ENCODE measurements at places on chromosomes 2 and 18. TPM values are rescaled to one million over a fixed set of nuclear protein-coding genes. Genes with fewer than 3 reads are reported as not detected.

DNA sequence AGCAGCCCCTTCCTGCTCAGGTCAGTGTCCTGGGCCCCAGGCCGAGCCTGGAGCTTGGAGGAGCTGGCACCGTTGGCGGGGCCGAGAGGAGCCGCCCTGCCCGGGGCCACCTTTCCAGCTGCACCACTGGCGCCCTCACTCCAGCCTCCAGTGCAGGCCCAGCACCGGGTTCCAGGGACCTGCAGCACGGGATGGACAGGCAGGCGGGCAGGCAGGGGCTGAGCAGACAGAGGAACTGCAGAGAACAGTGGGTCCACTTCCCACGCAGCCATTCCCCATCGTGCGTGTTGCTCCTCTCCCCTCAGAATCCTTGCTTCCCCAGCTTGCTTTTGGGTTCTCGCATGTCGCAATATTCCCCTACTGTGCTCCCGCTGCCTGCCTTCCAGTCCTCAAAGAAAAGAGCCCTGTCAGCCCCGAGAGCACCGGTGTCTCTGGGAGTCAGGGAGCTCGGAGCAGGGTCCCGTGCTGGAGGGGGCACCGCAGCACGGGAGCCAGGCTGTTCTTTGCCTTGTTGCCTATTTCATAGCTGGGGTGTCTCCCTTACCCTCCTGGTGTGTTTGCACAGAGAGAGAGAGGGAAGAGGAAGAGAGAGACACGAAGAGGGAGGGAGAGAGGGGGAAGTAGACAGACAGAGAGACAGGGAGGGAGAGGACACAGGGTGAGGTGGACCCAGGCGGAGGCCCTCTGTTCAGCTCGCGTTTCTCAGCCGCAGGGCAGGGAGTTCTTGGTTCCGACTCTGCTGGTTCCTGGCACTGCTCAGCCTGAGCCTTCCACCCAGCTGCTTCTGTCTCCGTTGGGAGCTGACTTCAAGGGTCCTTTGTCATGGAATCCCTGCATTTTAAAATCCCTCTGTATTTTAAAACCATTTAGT lies 126.0 kb downstream of the MBP start:
- no peak for DNase-seq

DNA sequence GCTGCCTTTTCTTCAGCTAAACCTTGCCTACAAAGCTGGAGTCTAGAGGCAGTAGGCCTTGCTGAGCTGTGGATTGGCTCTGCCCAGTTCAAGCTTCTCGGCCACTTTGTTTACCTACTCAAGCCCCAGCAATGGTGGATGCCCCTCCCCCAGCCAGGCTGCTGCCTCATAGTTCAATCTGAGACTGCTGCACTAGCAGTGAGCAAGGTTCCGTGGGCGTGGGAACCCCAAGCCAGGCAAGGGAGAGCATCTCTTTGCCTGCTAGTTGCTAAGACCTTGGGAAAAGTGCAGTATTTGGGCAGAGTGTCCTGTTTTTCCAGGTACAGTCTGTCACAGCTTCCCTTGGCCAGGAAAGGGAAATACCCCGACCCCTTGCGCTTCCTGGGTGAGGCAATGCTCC lies 68.9 kb downstream of the VAPA start:
- DNase-seq: no peak

The EVX2 gene
- total RNA-seq: not detected

- no peak for DNase-seq
Observed at GRCh38 chr18:12491611-12492435, 84.1 kb downstream of the PRELID3A start.

GRCh38 chr18:22337306-22337705 lies 80.4 kb downstream of the CTAGE1 start:
- DNase-seq: no peak

The FHOD3 gene
- total RNA-seq: not detected

GRCh38 chr2:37926635-37927034 lies 1.5 kb downstream of the RMDN2 start:
- no peak for DNase-seq

GRCh38 chr2:189698020-189698887 lies 23.8 kb downstream of the ANKAR start:
- peak; percentile 35 for DNase-seq

The COL5A2 gene
- 0.60 TPM for total RNA-seq

DNA sequence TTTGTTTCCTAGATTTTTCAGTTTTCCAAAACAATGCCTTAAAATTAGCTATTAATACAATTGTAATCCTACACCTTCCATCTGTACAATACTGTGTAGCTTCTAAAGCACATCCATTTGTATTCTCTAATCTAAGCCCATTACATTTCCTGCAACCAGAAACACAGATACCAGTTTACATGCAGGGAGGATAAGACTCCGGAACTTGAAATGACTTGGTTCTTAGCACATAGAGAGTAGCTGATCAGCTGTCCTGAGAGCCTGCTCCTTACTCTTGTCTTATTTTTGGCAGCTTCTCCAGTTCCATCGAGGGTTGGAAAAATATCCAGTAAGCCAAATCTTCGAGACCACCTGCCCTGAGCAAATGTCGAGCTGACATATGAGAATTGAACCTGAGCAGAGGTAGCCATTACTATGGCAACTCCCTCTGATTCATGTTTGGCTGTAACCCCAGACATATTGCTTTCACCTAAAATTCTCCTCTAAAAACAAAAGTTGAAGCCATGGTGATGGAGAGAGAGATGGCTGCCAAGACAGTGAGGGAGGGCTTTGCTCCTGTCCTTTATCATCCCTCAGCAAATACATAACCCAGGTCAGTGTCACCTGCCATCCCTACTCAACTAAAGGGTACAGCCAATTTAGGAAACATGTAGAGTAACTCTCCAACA lies 542.8 kb downstream of the IRS1 start:
- DNase-seq: no peak

The PSMA8 gene
- total RNA-seq: 1.9 TPM

DNA sequence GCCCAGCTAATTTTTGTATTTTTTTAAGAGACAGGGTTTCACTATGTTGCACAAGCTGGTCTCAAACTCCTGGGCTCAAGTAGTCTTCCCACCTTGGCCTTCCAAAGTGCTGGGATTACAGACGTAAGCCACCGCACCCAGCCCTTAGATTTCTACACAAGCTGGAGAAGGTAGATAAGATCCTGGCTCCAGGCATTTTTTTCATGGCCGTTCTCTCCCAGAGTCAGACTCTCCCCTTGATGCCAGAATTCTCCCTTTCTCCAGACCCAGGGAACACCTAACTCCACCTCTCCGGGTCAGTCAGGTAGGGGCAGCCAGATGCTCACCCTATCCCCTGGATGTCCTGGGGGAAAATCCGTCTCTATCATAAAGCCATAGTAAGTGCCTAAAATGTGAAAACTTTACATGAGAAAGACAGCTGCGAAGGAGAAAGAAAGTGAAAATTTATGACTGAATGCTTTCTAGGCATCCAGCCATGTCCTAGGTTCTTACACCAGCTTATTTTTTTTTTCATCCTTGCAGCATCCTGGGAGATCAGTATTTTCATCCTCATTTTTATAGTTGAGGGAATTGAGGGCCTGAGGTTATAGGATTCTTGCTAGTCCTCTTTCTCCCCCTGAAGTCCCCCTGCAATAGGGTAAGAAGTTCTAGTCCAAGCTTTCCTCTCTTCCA lies 16.3 kb downstream of the SIX3 start:
- DNase-seq: no peak

- no peak for DNase-seq
Observed at GRCh38 chr2:120390381-120391055, 44.6 kb downstream of the INHBB start.

DNA sequence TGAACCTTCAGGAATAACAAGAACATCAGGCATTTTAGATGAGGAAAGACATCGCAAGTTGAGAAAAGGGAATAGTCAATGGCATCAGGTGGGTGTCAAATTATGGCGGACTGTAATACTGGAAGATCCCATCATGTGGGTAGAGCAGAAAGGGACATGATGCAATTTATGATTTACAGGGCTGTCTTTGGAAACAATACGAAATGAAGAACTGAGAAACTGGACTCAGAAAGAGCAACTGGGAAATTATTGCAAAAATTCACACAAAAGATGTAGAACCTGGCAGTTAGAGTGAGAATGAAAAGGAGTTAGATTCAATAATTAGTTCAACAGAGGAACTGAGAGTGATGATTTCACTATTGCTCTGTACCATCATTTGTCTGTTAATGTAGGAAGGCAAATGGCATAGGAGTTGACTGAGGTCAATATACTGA lies 1635.0 kb upstream of the ACVR2A start:
- no peak for DNase-seq

DNA sequence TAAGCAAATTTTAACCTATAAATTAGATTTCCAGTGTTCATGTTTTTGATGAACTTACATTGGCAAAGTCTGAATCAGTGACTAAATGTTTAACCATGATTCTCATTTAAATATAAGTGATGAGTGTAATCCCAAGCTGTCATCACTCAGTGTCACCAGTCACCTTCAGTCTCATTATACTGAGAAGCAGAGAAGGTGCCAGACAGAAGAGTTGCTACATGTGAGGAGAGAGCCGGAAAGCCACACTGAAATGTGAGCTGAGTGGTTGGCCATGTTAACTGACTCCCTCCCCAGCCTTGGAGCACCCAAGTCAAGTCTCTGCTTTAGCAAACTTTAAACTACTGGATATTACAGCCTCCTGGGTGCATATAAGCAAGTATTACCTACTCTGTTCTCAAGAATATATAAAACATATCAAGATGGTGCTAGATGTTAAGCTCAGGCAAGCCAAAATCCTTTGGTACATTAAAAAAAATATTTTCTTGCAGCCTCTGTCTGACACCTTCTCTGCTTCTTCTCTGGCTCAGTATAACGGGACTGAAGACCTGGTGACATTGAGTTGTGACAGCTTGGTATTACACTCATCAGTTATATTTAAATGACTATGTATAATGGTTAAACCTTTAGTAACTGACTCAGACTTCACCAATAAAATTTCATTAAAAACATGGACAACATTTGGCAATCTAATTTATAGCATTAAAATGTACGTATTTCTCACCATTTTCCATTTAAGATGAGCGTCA lies 75.8 kb upstream of the MAP3K20 start:
- DNase-seq: no peak

The POTEI gene
- not detected for total RNA-seq

The ERFE gene
- 0.60 TPM for total RNA-seq
